ENCODE measurements at places on chromosomes 1 and 21.

DNA sequence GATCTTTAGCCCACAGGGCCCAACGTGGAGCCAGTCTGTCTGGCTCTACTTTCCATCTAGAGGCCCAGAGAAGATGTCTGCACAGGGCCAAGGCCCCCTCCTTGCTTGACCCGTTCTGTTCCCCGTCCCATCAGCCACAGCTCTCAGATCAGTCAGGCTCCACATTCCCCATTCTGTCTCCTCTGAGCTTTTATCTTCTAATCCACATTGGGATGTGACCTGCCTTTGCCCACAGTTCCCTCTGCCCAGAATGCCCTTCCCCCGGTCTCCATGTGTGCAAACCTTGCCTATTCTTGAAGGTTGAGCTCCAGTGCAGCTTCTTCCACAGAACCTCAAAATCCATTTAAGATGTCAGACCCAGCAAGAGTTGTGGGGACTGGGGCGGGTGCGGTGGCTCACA, 53.3 kb upstream of the WASF2 start:
- DNase-seq, result no peak

GRCh38 chr1:33762109-33762830, 101.6 kb upstream of the HMGB4 start:
- no peak for DNase-seq

GRCh38 chr1:102184477-102184876, 187.8 kb upstream of the OLFM3 start:
- no peak for DNase-seq

DNA sequence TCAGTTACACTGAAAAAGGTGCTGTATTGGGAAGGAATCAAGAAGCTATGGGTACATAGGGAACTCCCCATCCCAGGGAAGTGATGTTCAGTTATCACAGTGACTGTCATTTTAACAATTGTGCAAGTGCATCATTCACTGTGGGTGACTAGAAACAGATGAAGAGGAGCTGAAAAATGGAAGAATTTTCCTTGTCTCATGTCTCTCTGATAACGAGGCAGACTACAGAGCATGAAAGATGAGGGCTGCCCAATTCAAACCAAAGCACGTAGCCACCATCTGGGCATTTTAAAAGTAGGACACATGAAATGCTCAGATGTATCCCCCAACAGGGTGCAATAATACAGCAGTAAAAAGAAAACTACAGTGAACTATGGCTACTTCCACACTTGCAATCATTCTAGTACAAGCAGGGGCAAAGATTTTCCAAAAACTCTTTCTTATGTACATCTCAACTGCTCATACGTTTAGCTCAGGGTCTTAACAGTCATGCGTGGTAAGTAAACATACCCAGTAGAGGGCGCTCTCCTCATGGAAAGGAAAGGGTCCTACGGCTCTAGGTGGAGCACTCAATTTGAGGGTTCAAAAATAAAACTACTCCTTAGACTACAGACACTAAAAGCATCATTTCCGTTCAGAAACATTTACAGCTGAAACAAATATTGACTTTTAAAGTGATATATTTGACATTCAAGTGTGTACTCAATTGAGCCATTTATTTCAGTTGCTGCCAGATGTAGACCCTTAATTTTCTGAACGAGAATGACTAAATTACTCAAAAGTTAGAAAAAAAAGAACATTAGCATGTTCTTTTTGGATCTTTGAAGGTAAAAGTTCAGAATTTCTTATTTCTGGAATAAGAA, 143.2 kb downstream of the KCTD3 start:
- DNase-seq, result peak; percentile 62

DNA sequence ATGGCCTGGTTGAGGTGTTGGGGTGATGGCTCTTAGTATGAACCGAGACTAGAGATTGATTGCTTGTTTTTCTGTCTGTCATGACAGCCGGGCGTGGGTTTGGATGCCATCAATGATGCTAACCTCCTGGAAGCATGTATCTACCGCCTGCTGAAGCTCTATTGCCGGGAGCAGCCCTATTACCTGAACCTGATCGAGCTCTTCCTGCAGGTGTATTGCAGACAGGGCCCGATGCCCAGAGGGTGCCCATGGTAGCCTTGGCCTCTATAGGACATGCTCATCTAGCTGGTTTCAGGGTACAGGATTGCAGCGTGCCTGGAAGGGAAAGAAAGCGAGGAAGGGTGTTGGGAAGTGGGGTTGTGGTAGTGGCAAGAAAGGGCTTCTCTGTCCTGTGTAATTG, 2.6 kb upstream of the RUSC1 start:
- DNase-seq, result no peak

GRCh38 chr1:3494321-3495308, 40.1 kb downstream of the ARHGEF16 start:
- DNase-seq, result no peak

- no peak for DNase-seq
Observed at GRCh38 chr1:65845535-65846060, 52.9 kb downstream of the PDE4B start.

DNA sequence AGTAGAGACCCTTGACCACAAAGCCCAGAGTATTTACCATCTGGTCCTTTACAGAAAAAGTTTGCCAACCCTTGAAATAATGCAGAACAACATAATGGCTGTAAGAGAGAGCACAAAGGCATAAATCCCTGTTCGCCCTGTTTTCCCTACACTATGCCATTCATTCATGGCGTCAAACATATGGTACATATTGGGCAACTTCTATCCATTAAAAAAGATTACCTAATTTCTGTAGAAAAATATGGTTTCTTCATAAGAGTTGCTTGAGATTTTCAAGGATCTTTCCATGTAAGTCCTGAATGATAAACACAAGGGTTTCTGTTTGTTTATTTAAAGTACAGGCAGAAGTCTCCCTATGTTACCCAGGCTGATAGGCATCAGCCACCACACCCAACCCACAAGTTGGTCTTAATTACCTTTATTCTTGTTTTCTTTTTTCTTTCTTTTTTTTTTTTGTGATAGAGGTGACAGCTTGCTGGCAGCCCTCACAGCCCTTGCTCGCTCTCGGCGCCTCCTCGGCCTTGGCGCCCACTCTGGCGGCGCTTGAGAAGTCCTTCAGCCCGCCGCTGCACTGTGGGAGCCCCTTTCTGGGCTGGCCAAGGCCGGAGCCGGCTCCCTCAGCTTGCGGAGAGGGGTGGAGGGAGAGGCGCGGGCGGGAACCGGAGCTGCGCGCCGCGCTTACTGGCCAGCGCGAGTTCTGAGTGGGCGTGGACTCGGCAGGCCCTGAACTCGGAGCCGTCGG, 68.3 kb upstream of the NR5A2 start:
- DNase-seq, result no peak

- DNase-seq, result no peak
Observed at GRCh38 chr1:919271-919872, 4.4 kb upstream of the SAMD11 start.

DNA sequence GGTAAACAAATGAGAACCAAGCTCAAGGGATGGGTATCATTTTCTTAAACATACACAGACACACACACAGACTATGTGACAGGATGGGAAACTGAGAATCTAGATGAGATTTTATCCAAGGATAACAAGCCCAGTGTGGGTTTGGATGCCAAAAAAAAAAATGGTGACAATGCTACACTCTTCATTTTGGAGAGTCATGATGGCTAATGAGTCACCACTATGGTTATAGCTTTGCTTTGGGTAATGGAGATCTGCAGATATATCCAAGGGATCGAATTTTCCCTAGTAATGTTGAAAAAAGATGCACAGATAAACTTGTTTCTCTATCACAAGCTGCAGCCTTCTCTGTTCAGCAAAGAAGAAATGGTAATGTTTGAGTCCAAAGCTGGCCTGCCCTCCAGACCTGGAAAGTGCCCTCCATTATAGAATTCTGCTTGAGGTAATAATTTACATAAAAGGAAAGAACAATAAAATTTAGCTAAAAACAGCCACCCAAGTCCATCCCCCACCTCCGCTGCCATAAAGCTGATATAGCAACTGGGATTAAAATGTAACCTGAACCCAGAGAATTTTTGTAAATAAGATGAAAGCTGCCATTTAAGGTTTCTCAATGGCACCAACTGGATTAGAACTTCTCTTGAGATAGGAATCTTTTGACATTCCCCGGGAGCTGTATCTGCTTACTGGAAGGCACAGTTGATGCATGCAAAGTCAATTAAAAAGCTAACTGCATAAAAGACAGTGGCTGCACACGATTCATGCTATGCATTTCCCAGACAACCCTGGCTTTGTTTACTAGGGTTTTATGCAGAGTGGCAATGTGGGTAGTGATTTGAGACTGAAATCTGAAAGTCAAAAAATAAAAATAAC, 395.2 kb upstream of the LYPLAL1 start:
- DNase-seq, result no peak

DNA sequence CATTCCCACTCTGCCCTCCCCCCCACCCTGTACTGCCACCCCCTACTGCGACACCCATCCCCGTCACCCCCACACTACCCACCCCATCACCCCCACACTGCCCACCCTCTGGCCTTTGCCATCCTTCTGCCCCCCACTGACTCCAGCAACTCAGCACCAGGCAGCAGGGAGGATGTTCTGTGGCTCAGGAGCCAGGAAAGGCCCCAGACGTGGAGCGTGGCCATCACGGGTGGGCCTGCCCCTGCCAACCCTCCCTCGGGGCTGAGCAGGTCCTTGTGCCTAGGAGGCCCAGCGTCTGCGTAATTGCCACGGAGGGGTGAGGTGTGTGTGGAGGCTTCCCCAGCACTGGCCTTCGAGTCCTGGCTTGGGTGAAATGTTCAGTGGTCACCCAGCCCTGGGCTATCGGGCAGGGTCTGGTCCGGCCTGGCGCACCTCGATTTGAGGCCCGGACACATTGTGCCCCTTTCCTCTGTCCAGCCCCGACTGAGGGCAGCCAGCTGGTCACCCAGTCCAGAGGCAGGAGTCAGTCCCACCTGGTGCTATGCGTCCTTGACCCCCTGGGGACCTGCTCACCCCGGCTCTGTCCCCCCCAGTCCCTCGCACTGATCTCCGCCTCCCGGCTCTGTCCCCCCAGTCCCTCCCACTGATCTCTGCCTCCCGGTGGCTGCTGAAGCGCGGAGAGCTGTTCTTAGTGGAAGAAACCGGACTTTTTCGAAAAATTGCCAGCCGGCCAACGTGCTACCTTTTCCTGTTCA, 23.0 kb downstream of the ARHGEF16 start:
- no peak for DNase-seq

- no peak for DNase-seq
Observed at GRCh38 chr1:207172885-207173284, 68.9 kb downstream of the C4BPA start.

DNA sequence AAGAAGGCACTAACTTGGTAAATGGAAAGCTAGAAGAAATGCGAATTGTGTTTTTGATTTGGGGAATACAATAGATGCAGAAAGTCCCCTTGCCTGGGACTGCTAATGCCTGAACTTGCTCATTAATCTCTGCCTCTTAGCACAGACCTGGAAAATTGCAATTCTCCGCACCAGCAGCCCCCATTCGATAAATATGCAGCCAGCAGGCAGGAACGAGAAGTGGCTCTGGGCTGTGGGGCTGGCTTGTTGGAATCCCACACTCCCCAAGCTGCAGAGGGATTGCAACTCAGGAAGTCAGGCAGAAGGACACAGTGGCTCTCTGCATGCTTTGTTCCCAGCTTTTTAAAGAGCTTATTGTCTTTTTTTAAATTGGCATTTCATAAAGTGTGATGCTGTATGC, 51.3 kb downstream of the PCP4 start:
- no peak for DNase-seq

DNA sequence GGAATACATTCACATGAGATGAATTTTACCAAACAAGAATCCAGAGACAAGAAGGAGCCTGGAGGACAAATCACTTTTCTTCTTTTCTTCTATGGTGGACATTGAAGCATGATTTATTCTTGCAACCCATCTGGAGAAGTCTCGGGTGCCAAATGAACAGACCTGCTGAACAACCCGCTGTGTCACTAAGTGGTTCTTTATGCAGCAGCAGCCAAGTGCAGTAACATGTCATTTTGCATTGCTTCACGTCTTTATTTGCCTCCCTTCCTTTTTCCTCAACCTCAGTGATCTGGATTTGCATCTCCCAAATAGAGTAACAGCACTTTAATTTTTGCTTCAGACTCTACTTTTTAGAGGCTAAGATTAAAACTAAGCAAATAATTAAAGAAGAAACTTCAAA, 50.0 kb upstream of the TENT5C start:
- DNase-seq, result no peak

- DNase-seq, result peak; percentile 91
Observed at GRCh38 chr1:65309304-65310077, at the start of gene DNAJC6. Gene DNAJC6 (plus strand): TSS chr1:65309543. CDS start chr1:65309746, 203 bp downstream.

DNA sequence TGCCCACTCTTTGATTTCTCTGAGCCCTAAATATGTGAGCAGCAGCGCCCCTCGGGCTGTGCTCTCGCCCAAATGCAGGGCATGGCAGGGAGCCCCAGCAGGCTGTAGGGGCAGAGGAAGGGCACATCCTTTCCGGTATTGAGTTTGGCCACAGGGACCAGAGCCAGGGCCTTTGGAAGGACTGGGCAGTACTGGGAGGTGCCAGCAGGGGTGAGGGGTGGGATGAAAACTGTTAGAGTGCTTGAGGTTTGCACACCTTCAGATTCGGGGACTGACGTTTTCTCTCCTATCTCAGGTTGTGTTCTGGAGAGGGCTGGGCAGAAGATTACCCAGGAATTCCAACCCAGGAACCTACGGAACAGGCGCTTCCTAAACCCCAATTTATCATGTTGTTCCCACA, 2.2 kb upstream of the ATP1A2 start:
- DNase-seq, result no peak

GRCh38 chr1:210360852-210361477, 32.3 kb downstream of the HHAT start:
- no peak for DNase-seq

GRCh38 chr1:65762081-65762862, 30.4 kb upstream of the PDE4B start:
- DNase-seq, result no peak

- DNase-seq, result no peak
Observed at GRCh38 chr1:45647248-45648021, 23.6 kb upstream of the CCDC17 start.

- DNase-seq, result no peak
Observed at GRCh38 chr1:168535536-168535935, 8.3 kb downstream of the XCL2 start.

DNA sequence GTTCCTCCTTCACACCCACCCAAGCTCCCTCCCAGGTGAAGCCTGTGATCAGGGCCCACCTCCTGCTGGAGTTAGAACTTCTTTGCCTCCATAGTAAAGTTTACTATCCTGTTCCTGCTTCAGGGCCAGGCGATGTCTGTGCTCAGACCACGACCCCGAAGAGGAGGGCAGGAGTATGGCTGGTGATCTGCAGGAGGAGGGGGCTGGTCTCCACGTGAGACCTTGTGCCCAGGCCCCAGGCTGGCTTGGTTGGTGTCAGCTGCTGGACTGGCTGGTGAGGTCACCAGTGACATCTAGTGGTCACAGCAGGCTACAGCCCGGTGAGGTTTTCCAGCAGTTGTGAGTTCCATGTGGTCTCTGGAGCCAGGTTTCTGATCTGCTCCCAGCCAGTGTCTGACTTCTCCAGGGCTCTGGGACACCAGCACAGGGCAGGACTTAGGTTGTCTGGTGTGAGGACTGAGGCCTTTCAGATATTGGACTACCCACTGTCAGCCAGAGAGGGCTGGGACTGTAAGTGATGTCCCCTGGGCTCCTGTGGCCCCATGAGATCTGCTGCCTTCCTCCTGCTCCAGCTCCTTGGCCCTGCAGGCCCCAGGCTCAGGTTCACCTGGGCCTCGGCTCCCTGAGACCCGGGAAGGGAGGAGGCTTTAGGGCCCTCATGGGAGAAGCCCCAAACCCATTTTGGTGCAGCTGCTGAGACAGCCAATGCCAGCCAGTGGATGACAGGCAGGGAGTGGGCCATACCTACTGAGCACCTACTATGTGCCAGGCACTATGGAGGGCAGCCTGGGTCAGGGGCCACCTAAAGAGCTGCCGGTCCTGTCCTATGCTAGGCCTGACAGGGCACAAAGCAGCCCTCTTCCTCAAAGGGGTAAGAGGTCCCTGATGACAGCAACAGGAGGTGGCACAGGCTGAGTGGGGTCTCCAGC, 6.0 kb upstream of the UBL4B start:
- DNase-seq, result peak; percentile 73

GRCh38 chr1:55828044-55828443, 612.9 kb upstream of the USP24 start:
- DNase-seq, result no peak
